CD4-positive, alpha-beta T cell (primary cell): ENCODE measurements at places on chromosomes 12 and 14.
A peak's percentile ranks its signal among the peaks of the same experiment; 100 is the strongest.

DNA sequence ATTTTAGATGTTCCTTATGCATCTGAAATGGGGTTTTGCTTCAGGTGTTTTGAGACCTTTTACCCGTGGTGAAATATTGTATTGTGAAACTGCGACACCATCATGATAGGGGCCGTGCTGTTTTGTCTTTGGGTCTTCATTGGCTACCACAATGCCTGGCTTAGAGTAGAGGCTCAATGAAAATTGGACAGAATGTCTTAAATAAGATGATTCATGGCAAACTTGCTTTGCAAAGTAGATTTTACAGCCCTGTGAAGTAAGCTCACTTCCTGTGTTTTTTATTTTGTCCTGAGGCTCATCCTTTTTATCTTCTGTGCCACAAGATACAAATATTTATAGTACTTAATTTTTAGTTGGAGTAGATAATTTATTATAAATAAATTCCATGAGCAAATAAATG lies 111.3 kb upstream of the FRMD6 start:
- no peak for DNase-seq

- DNase-seq, result no peak
These were observed 502.7 kb downstream of the BCL11B start for GRCh38 chr14:98769326-98769725.

DNA sequence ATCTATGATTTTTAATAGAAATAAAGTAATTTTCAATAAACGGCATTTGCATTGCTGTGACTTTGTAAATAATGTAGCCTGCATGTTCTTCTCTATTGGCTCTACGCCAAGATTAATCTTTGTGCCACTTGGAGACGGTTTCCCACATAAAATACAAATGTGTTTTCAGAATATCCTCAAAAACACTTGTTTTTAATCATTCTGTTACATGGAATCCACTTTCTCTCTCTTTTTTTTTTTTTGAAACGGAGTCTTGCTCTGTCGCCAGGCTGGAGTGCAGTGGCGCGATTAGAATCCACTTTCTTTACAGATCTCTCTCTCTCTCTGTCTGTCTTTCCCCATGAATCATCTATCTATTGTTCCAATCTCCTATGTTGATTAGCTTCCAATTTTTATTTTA lies 22.8 kb upstream of the SSPN start:
- DNase-seq, result no peak

DNA sequence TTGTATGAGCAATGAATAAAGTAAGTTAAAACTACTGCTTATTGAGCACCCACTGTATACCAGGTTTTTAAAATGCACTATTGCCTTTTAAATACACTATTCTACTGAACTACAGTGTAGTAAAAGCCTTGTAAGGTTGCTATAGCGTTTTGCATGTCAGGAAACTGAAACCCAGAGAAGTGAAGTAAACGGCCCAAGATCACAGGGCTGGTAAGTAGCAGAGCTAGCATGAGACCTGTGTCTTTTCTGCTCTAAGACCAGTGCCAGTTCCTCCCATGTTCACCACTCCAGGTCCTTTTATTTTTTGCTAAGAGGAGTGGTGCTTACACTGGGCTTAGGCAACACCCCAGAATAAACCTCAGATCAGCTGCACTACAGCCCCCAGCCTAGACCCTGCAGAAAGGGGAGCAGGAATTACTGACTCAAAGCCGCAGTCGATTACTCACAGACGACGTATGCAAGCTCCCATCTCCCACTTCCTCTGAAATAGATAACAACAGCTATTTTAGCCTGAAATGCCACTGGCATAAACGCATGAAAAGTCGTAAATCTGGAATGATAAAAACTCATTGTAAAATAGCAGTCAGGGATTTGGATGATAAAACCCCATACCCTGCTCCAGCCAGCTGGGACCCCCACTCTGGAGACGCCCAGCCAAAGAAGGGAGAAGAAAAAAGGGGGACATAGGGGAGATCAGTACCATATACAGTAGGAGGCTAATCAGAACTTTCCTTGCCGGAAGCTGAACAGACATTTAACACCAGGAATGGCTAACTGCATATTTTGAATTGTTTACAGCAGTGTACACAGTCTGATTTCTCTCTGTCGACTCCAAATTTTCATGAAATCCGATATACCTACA lies 108.3 kb downstream of the NUAK1 start:
- no peak for DNase-seq

DNA sequence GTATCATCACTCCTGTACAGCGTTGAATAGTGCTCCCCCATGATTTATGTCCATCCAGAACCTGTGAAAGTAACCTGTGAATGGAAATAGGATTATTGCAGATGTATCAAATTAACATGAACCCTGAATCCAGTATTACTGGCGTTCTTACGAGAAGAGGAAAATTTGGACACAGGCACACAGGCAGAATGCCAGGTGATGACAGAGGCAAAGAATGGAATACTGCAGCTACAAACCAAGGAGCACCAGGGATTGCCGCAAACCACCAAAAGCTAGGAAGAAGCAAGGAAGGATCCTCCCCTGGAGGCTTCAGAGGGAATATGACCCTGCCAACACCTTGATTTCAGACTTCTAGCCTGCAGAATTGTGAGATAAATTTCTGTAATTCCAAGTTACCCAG lies 113.5 kb upstream of the EGLN3 start:
- DNase-seq, result no peak

DNA sequence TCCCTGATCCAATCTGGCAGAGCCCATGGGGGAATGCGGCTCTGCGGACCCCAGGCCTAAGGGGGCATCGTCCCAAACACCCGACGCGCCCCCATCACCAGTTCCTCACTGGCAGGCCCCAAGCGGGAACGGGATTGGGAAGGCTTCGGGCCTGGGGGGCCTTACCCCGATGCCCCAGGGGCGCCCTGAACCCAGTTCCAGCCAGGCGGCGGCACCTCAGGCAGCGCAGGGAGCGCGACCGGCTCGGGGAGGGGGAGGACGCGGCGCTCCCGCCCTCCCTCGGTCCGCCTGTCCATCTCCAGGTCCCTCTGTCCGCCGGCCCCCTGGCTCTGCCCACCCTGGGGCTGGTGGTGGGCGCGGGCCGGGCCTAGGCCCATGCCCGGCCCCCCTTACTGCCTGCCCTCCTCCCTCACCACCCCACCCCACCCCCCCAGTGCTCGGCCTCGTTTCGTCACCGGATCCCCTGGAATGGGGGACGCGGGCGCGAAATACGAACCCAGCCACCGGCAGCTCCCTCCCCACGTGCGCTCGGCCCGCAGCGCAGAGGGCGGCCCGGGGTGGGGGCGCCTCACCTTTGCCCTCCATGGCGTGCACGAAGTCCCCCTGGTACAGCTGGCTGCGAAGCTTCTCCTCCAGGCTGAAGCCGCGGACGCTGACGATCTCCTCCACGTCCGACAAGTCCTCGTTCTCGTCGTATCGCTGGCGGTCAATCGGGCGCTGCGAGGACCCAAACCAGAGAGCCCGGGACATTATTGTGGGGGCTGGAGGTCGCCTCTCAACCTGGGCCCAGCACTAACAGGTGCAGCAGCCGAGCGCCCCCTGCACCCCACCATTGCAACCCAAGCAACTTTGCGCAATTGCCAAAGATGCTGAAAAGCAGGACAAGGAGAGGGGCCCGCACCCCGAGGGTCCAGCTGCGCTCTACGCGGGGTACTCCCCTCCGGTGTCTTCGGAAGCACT lies 2.3 kb downstream of the KDM2B start:
- no peak for DNase-seq

GRCh38 chr14:93219103-93219726 lies 12.2 kb downstream of the UBR7 start:
- peak; percentile 20 for DNase-seq
